Breast epithelium (tissue), 4 donors: ENCODE measurements at places on chromosomes 1 and 21. TPM values are rescaled to one million over a fixed set of nuclear protein-coding genes. Genes with fewer than 3 reads are reported as not detected.

- no peak for DNase-seq
Observed at GRCh38 chr1:238029126-238029525, 138.4 kb upstream of the ZP4 start.

GRCh38 chr1:240217403-240217802 is 125.7 kb downstream of the FMN2 start:
- DNase-seq, result no peak

DNA sequence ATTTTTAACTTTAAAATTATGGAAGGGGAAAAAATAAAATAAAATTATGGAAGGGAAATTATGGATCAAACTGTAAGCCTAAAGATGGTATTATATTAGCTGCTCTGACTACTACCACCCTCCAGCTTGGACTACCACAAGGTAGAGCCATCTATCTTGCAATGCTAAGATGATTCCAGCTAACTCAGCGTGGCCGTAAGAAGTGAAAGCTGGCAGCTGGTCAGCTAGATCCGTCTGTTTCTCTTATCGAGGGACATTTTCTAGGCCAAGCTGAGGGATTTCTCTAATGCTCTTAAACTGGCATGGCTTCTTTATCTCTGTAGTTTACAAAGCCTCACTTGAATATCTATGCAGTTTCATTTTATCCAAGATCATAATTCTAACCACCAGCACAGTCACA is 31.5 kb downstream of the LYST start:
- DNase-seq, result no peak

- DNase-seq, result no peak
Observed at GRCh38 chr1:40954626-40955025, 24.9 kb upstream of the CTPS1 start.

GRCh38 chr1:110615548-110616130 is 9.5 kb upstream of the KCNA2 start:
- DNase-seq, result no peak

DNA sequence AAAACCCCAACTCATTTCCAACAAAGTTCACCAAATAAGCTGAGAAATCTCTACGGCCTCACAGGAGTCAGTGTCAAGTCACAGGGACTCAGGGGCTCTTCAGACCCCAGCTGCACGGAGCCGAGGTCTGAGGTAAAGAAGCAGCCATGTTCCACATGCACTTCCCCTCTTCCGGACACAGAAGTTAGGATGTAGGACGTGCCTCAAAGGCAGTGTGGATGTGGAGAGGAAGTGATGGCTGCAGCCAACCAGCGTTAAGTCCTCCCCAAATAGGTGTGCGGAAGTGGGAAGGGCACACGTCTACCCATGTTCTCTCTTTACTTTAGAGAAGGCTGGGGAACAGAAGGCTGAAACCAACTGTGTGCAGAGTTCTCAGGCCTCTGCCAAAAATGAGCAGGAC is 14.6 kb upstream of the NCF2 start:
- no peak for DNase-seq

- no peak for DNase-seq
Observed at GRCh38 chr1:200673952-200674823, 4.5 kb upstream of the DDX59 start.

DNA sequence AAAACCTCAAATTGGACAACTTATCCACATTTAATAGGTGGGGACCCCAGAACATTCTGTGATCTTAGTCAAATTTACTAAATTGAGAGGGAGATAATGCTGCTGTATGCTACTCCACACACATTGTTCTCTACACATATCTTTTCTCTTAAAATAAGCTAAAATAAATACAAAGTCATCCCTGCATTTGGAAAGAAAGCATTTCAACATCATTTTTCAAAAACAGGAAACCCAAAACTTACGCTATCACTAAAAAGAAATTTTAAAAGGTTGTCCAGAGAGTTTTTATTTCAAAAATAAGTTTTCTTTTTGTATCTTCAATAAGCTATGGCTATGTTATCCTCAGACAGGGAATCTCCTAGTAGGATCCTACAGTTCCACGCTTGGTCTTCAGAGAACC is 19.5 kb upstream of the OR6N2 start:
- no peak for DNase-seq

The LGR6 gene
- total RNA-seq, result 11.3 TPM

The CNR2 gene
- not detected for total RNA-seq

The AMPD1 gene
- 2.3 TPM for total RNA-seq
